Memory B cell (primary cell): ENCODE measurements at places on chromosomes 16 and 17.

DNA sequence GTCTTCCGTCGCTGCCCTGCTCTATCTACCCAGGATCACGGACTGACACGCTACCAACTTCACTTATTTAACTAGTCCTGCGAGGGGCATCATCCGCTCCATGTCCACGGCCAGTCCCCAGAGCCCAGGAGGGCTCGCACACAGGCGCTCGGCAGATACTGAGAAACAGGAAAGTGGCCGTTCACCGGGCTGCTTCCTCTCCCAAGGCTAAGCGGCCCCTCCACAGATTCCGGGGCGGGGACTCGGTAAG lies 388 bp downstream of the OXLD1 start:
- peaks cover 5% of the 10 kb centered on the region for H3K36me3 ChIP-seq
- peak overlapping the region; percentile 93 for H3K4me3 ChIP-seq
- no peak for DNase-seq
- H3K4me1 ChIP-seq = peaks cover 17% of the 10 kb centered on the region
- H3K27ac ChIP-seq = peak overlapping the region; percentile 93

GRCh38 chr16:56353054-56353921 lies 72.1 kb downstream of the AMFR start:
- peaks cover 8% of the 10 kb centered on the region for H3K27me3 ChIP-seq
- H3K27ac ChIP-seq = no peak overlapping the region
- no peak for DNase-seq
- no peak overlapping the region for H3K4me3 ChIP-seq
- no peaks in the 10 kb centered on the region for H3K36me3 ChIP-seq

DNA sequence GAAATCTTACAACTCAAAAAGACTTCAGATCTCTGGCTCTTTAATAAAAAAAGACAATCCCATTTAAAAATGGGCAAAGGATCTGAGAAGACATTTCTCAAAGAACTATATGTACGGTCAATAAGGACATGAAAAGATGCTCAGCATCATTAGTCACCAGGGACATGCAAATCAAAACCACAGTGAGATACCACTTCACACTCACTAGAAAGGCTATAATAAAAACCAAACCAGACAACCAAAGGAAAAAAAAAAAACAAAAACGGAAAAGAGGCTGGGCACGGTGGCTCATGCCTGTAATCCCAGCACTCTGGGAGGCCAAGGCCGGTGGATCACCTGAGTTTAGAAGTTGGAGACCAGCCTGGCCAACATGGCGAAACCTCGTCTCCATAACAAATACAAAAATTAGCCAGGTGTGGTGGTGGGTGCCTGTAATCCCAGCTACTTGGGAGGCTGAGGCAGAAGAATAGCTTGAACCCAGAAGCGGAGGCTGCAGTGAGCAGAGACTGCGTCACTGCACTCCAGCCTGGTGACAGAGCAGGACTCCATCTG lies 1.7 kb upstream of the NPIPB7 start:
- H3K27me3 ChIP-seq = no peaks in the 10 kb centered on the region
- peaks cover 18% of the 10 kb centered on the region for H3K36me3 ChIP-seq
- DNase-seq = no peak
- H3K27ac ChIP-seq = no peak overlapping the region
- peaks cover 6% of the 10 kb centered on the region for H3K4me1 ChIP-seq
- H3K4me3 ChIP-seq = no peak overlapping the region

- H3K4me1 ChIP-seq = peaks cover 9% of the 10 kb centered on the region
- no peak overlapping the region for H3K4me3 ChIP-seq
- peaks cover 23% of the 10 kb centered on the region for H3K27me3 ChIP-seq
- H3K27ac ChIP-seq = no peak overlapping the region
- DNase-seq = no peak
These were observed 29.1 kb downstream of the OSBPL7 start for GRCh38 chr17:47792457-47792856.

- H3K36me3 ChIP-seq = peaks cover 7% of the 10 kb centered on the region
- DNase-seq = no peak
- peaks cover 33% of the 10 kb centered on the region for H3K4me1 ChIP-seq
- H3K4me3 ChIP-seq = no peak overlapping the region
These were observed 15.8 kb downstream of the CYB5B start for GRCh38 chr16:69440250-69440649.

GRCh38 chr17:7478276-7479212 lies 887 bp downstream of the ZBTB4 start:
- H3K4me3 ChIP-seq = peak overlapping the region; percentile 91
- H3K27me3 ChIP-seq = no peaks in the 10 kb centered on the region
- H3K36me3 ChIP-seq = no peaks in the 10 kb centered on the region
- DNase-seq = peak; percentile 62

- DNase-seq = no peak
- H3K4me1 ChIP-seq = peaks cover 23% of the 10 kb centered on the region
- H3K4me3 ChIP-seq = peak overlapping the region; percentile 95
- H3K27ac ChIP-seq = peak overlapping the region; percentile 88
- H3K36me3 ChIP-seq = no peaks in the 10 kb centered on the region
These were observed 1.2 kb downstream of the THAP11 start for GRCh38 chr16:67843343-67843765.

GRCh38 chr17:42287305-42287976 lies 857 bp upstream of the STAT5A start:
- H3K4me3 ChIP-seq = peak overlapping the region; percentile 94
- no peaks in the 10 kb centered on the region for H3K27me3 ChIP-seq
- H3K27ac ChIP-seq = peak overlapping the region; percentile 95
- peaks cover 7% of the 10 kb centered on the region for H3K36me3 ChIP-seq
- H3K4me1 ChIP-seq = peaks cover 35% of the 10 kb centered on the region
- DNase-seq = peak; percentile 16

DNA sequence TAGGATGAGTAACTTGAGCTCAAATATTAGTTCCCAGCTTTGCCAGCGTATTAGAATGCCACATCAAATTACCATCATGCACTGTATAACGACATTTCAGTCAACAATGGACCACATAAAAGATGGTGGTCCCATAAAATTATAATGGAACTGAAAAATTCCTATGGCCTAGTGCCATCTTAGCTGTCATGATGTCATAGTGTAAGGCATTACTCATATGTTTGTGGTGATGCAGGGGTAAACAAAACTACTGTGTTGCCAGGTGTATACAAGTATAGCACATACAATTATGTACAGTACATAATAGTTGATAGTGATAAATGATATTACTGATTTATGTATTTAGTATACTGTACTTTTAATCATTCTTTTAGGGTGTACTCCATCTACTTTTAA lies 54.4 kb upstream of the NETO2 start:
- H3K27me3 ChIP-seq = no peaks in the 10 kb centered on the region
- DNase-seq = no peak
- no peaks in the 10 kb centered on the region for H3K4me1 ChIP-seq
- H3K36me3 ChIP-seq = peaks cover 18% of the 10 kb centered on the region

- DNase-seq = no peak
- H3K4me1 ChIP-seq = no peaks in the 10 kb centered on the region
- H3K4me3 ChIP-seq = no peak overlapping the region
- no peak overlapping the region for H3K27ac ChIP-seq
- no peaks in the 10 kb centered on the region for H3K36me3 ChIP-seq
- no peaks in the 10 kb centered on the region for H3K27me3 ChIP-seq
These were observed 59.8 kb downstream of the ANKFN1 start for GRCh38 chr17:56213031-56213430.

GRCh38 chr16:50276801-50277555 lies 10.6 kb downstream of the ADCY7 start:
- DNase-seq = no peak
- no peaks in the 10 kb centered on the region for H3K27me3 ChIP-seq
- H3K27ac ChIP-seq = peak overlapping the region; percentile 90
- H3K4me3 ChIP-seq = peak overlapping the region; percentile 70
- peaks cover 64% of the 10 kb centered on the region for H3K4me1 ChIP-seq

- peak overlapping the region; percentile 91 for H3K27ac ChIP-seq
- H3K4me3 ChIP-seq = peak overlapping the region; percentile 91
- H3K27me3 ChIP-seq = no peaks in the 10 kb centered on the region
- peaks cover 24% of the 10 kb centered on the region for H3K4me1 ChIP-seq
These were observed 518 bp downstream of the SH2B1 start for GRCh38 chr16:28863929-28864793.

DNA sequence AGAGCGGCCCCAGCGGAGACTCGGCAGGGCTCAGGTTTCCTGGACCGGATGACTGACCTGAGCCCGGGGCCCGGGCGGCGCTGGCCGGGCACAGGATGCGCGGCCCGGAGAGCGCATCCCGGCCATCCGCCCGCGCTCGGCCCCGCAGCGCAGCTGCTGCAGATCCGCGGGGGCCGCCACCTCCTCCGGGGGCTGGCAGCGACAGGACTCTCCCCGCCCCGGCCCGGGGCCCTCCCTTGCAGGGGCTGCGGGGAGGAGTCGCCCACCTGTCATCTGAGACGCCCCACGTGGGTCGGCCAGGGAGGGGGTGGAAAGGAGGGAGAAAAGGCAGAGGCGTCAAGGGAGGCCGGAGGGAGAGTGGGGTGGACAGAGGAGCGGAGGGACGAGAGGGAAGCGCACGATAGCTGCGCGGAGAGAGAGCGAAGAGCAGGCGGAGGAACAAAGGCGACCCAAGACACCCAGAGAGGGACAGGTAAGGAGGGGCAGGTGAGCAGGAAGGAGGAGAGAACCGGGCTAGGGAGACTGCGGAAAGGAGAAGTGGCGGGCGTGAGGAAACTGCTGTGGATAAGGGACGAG lies 471 bp upstream of the PRKAR1A start:
- peaks cover 6% of the 10 kb centered on the region for H3K36me3 ChIP-seq
- peak; percentile 73 for DNase-seq
- H3K27ac ChIP-seq = peak overlapping the region; percentile 100
- H3K4me3 ChIP-seq = peak overlapping the region; percentile 97
- no peaks in the 10 kb centered on the region for H3K27me3 ChIP-seq

GRCh38 chr16:7653746-7654461 lies 321.3 kb downstream of the RBFOX1 start:
- no peak for DNase-seq
- no peaks in the 10 kb centered on the region for H3K36me3 ChIP-seq
- H3K27ac ChIP-seq = no peak overlapping the region
- no peaks in the 10 kb centered on the region for H3K27me3 ChIP-seq
- no peaks in the 10 kb centered on the region for H3K4me1 ChIP-seq
- H3K4me3 ChIP-seq = no peak overlapping the region

- peaks cover 23% of the 10 kb centered on the region for H3K36me3 ChIP-seq
- peaks cover 7% of the 10 kb centered on the region for H3K27me3 ChIP-seq
These were observed 878 bp downstream of the KRT10 start for GRCh38 chr17:40821536-40821935.

- no peaks in the 10 kb centered on the region for H3K36me3 ChIP-seq
- H3K4me1 ChIP-seq = peaks cover 42% of the 10 kb centered on the region
- DNase-seq = no peak
These were observed 4.7 kb upstream of the PRR29 start for GRCh38 chr17:63993368-63993985.

GRCh38 chr17:36899250-36900159 lies 37.8 kb upstream of the LHX1 start:
- H3K27ac ChIP-seq = no peak overlapping the region
- H3K4me1 ChIP-seq = no peaks in the 10 kb centered on the region
- H3K4me3 ChIP-seq = no peak overlapping the region
- H3K27me3 ChIP-seq = peaks cover 22% of the 10 kb centered on the region

GRCh38 chr16:81734632-81735434 lies 44.3 kb upstream of the PLCG2 start:
- no peak overlapping the region for H3K27ac ChIP-seq
- H3K36me3 ChIP-seq = no peaks in the 10 kb centered on the region
- no peak overlapping the region for H3K4me3 ChIP-seq
- H3K27me3 ChIP-seq = no peaks in the 10 kb centered on the region
- peaks cover 25% of the 10 kb centered on the region for H3K4me1 ChIP-seq

GRCh38 chr17:77745702-77746101 lies 212.8 kb upstream of the TNRC6C start:
- DNase-seq = no peak
- H3K4me3 ChIP-seq = no peak overlapping the region
- peaks cover 16% of the 10 kb centered on the region for H3K27me3 ChIP-seq

DNA sequence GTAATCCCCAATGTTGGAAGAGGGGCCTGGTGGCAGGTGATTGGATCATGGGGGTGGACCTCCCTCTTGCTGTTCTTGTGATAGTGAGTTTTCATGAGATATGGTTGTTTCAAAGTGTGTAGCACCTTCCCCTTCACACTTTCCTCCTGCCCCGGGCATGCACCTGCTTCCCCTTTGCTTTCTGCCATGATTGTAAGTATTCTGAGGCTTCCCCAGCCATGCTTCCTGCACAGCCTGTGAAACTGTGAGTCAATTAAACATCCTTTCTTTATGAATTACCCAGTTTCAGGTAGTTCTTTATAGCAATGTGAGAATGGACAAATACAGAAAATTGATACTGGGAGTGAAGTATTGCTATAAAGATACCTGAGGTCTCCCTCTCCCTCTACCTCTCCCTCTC lies 29.4 kb downstream of the RNF112 start:
- no peak overlapping the region for H3K27ac ChIP-seq
- DNase-seq = no peak
- H3K4me3 ChIP-seq = no peak overlapping the region
- H3K27me3 ChIP-seq = peaks cover 3% of the 10 kb centered on the region

GRCh38 chr17:79922116-79922601 lies 82.9 kb upstream of the CBX4 start:
- DNase-seq = no peak
- H3K4me3 ChIP-seq = no peak overlapping the region

- no peaks in the 10 kb centered on the region for H3K36me3 ChIP-seq
- H3K27ac ChIP-seq = no peak overlapping the region
- H3K27me3 ChIP-seq = peaks cover 10% of the 10 kb centered on the region
- no peak for DNase-seq
These were observed 356.3 kb upstream of the TNRC6C start for GRCh38 chr17:77602062-77602746.

GRCh38 chr17:29726715-29727252 lies 104.1 kb upstream of the CORO6 start:
- H3K36me3 ChIP-seq = peaks cover 29% of the 10 kb centered on the region
- H3K4me3 ChIP-seq = peak overlapping the region; percentile 51
- H3K27me3 ChIP-seq = no peaks in the 10 kb centered on the region
- H3K27ac ChIP-seq = peak overlapping the region; percentile 91
- H3K4me1 ChIP-seq = peaks cover 53% of the 10 kb centered on the region
- DNase-seq = no peak

GRCh38 chr16:73049091-73049490 lies 1.2 kb upstream of the ZFHX3 start:
- H3K4me3 ChIP-seq = peak overlapping the region; percentile 33
- no peak for DNase-seq
- H3K36me3 ChIP-seq = no peaks in the 10 kb centered on the region
- H3K4me1 ChIP-seq = peaks cover 12% of the 10 kb centered on the region
- peak overlapping the region; percentile 18 for H3K27ac ChIP-seq
- H3K27me3 ChIP-seq = peaks cover 2% of the 10 kb centered on the region

- no peak for DNase-seq
- H3K36me3 ChIP-seq = no peaks in the 10 kb centered on the region
- peaks cover 4% of the 10 kb centered on the region for H3K27me3 ChIP-seq
- H3K4me3 ChIP-seq = no peak overlapping the region
- no peak overlapping the region for H3K27ac ChIP-seq
- no peaks in the 10 kb centered on the region for H3K4me1 ChIP-seq
These were observed 12.7 kb downstream of the CCL16 start for GRCh38 chr17:35968520-35969054.
